CD4-positive, alpha-beta memory T cell (primary cell): ENCODE measurements at places on chromosomes 7 and 10. TPM values are rescaled to one million over a fixed set of nuclear protein-coding genes. Genes with fewer than 3 reads are reported as not detected.

Gene GLCCI1
- 49.7 TPM for total RNA-seq

Gene CALHM2
- total RNA-seq = 84.6 TPM

Gene TBX20
- total RNA-seq = not detected

Gene PNLIPRP3
- total RNA-seq = not detected

Gene PLCE1
- total RNA-seq = not detected

Gene GPR141
- not detected for total RNA-seq

Gene CREB3L2
- total RNA-seq = 41.3 TPM

Gene BAIAP2L1
- total RNA-seq = 0.38 TPM

Gene SPACDR
- 4.6 TPM for total RNA-seq

Gene CALCR
- total RNA-seq = not detected

Gene DNAH11
- total RNA-seq = not detected

Gene ODAD2
- 0.32 TPM for total RNA-seq

Gene CALML3
- not detected for total RNA-seq

Gene KCNH2
- total RNA-seq = 2.6 TPM

Gene C7orf25
- total RNA-seq = 8.8 TPM

Gene TMEM139
- 1.8 TPM for total RNA-seq

Gene GIMAP5
- total RNA-seq = 296 TPM

Gene CYP2C18
- not detected for total RNA-seq

Gene CPA4
- total RNA-seq = not detected

Gene ADAMTS14
- total RNA-seq = not detected

Gene GPNMB
- total RNA-seq = 32.5 TPM

Gene PHYHIPL
- not detected for total RNA-seq

Gene EPO
- total RNA-seq = not detected

Gene TFPI2
- total RNA-seq = not detected

Gene LRMDA
- not detected for total RNA-seq

Gene DNAJC12
- not detected for total RNA-seq

Gene TSPAN14
- 151 TPM for total RNA-seq

Gene GPR158
- not detected for total RNA-seq

Gene ITGB8
- total RNA-seq = 0.11 TPM
